HCT116 (cell line): ENCODE measurements at places on chromosomes 3 and 15. TPM values are rescaled to one million over a fixed set of nuclear protein-coding genes. Genes with fewer than 3 reads are reported as not detected.

The IQCH gene
- 4.6 TPM for total RNA-seq

- no peaks in the 10 kb centered on the region for H3K4me1 ChIP-seq
- no peaks in the 10 kb centered on the region for H3K36me3 ChIP-seq
- no peak overlapping the region for H3K4me3 ChIP-seq
- no peak for DNase-seq
Measured at GRCh38 chr3:154901278-154901677, 178.8 kb upstream of the MME start.

DNA sequence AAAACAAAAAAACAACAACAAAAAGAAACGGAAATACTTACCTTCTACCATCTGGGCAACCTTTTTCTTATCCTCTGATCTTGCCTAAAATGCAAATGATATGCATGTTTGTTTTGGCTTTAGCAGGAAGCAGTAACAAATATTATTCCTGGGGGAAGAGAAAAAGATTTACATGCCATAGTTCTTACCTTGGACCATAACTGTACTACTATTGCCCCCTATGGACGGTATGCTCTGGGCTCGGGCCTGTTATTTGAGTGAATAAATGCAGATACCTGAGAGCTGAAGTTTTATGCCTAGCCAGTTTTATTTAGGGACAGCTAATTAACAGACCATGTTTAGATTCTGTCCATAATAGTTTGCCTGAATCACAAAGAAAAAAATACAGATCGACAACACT is 12.6 kb upstream of the STARD5 start:
- DNase-seq = peak; percentile 3
- H3K4me1 ChIP-seq = peaks cover 15% of the 10 kb centered on the region
- H3K36me3 ChIP-seq = no peaks in the 10 kb centered on the region
- no peak overlapping the region for H3K4me3 ChIP-seq
- no peaks in the 10 kb centered on the region for H3K27me3 ChIP-seq
- H3K27ac ChIP-seq = no peak overlapping the region

DNA sequence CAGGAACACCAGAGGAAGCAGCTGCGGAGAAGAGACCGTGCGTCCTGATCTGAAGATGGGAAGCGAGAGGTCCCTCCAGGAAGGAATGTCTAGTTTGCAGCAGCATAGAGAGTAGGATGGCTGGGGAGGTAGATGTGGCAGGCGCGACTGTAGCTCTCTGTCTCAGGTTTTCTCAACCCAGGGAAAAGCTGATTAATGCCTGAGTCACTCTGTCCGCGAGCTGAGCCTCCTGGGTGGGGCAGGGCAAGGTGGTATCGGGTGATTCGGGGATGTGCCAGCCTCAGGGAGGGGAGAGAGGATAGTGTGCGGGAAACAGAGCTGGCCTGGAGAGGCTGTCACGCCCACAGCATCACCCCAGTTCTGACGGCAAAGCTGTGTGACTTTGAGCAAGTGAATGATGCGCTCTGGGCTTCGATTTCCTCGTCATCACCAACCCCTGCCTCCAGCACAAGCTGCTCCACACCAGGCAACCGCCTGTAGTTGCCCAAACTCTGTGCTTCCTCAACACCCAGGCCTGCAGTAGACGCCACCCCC is 28.4 kb downstream of the CPN2 start:
- no peaks in the 10 kb centered on the region for H3K27me3 ChIP-seq
- DNase-seq = peak; percentile 91
- H3K36me3 ChIP-seq = no peaks in the 10 kb centered on the region
- peak overlapping the region; percentile 73 for H3K4me3 ChIP-seq

The SLCO3A1 gene
- total RNA-seq = 5.1 TPM

DNA sequence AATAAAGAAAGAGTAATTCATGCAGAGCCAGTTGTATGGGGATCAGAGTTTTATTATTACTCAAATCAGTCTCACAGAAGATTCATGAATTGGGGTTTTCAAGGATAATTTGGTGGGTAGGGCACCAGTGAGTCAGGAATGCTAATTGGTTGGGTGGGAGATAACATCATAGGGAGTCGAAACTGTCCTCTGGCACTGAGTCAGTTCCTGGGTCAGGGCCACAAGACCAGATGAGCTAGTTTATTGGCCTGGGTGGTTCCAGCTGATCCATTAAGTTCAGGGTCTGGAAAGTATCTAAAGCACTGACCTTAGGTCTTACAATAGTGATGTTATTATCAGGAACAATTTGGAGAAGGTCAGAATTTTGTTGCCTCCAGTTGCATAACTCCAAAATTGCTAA is 998.6 kb upstream of the EPHA6 start:
- no peaks in the 10 kb centered on the region for H3K27me3 ChIP-seq
- H3K36me3 ChIP-seq = no peaks in the 10 kb centered on the region; the same call in 1 of the 2 replicates
- H3K4me3 ChIP-seq = no peak overlapping the region
- no peaks in the 10 kb centered on the region for H3K4me1 ChIP-seq
- DNase-seq = no peak

- peaks cover 5% of the 10 kb centered on the region; the same call in 1 of the 2 replicates for H3K27me3 ChIP-seq
- H3K4me1 ChIP-seq = no peaks in the 10 kb centered on the region
- no peak overlapping the region for H3K4me3 ChIP-seq
- H3K27ac ChIP-seq = no peak overlapping the region
- DNase-seq = no peak
Measured at GRCh38 chr15:62945760-62946159, 96.8 kb upstream of the TPM1 start.

DNA sequence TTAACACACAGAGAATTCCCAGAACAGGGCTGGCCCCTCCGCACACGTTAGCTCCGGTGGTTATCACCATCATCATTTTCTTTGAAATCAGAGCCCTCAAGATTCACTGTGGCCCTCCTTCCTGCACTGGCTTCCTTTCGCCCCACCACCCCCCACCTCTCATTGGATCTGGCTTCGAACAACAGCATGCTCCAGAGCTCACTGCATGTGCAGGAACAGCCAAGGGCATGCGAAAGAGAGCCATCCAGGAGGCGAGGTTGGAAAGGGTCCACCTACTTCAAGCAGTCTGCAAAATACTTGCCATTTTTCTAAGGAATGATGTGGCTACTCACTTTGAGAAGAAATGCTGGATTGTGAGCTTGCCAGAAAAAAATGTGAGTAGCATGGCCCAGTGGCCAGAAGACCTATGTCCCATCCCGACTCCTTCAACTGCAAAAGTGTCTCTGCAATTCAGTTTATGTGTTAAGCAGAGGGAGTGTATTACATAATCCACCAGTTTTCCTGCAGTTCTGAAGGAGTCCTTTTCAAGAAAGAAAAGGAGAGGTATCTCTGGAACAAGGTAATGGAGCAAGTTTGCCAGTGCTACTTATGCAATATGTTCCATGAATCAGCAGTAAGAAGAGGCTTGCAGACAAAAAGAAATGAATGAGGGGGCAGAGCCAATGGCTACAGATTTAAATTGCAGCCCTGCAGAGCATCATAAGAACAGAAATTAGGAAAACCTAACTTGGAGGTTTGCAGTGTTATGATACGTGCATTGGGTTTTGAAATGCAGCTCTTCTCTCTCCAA is 92.8 kb downstream of the OCA2 start:
- no peaks in the 10 kb centered on the region for H3K27me3 ChIP-seq
- no peaks in the 10 kb centered on the region for H3K4me1 ChIP-seq
- no peak overlapping the region for H3K27ac ChIP-seq
- no peak for DNase-seq
- no peak overlapping the region for H3K4me3 ChIP-seq
- H3K36me3 ChIP-seq = no peaks in the 10 kb centered on the region
